Esophagus squamous epithelium (tissue), 5 donors: ENCODE measurements at places on chromosomes 7 and 10.

GRCh38 chr7:113504691-113505090, 386.3 kb upstream of the SMIM30 start:
- no peak for DNase-seq

DNA sequence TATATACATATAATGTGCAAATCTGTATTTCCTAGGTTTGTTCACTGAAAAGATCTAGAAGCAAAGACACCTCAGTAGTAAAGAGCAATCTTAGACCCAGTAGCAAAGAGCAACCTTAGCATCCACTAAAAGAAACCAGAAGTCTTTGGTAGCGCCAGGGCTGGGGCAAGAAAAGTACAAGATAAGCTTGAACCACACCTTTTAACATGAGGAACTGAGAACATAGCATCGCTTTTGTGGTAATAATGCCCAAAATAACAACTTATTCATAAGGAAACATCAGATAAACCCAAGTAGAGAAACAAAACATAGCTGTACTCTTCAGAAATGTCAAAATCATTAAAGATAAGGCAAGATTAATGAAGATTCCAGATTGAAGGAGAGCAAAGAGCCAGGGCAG, 173.4 kb downstream of the IMMP2L start:
- no peak for DNase-seq

GRCh38 chr10:73497623-73498022, 1.8 kb upstream of the PPP3CB start:
- DNase-seq = no peak

DNA sequence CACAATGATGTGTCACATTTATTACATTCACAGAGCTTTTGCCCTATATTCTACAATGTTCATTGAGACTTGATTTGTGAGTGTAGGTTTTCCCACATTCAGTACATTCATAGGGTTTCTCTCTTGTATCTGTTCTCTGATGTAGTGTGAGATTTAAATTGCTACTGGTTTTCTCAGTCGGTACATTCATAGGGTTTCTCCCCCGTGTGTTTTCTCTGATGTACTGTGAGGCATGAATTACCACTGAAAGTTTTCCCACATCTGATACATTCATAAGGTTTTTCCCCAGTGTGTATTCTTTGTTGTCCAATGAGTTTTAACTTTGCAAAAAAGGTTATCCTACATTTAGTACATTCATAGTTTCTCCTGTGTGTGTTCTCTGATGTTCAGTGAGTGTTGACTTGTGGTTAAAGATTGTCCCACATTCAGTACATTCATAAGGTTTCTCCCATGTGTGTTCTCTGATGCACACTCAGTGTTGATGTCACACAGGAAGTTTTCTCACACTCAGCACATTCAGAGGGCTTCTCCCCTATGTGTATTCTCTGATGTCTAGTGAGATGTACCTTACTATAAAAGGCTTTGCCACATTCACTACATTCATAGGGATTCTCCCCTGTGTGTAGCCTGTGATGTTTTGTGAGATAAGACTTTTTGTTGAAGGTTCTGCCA, 63.0 kb downstream of the ZNF248 start:
- no peak for DNase-seq

DNA sequence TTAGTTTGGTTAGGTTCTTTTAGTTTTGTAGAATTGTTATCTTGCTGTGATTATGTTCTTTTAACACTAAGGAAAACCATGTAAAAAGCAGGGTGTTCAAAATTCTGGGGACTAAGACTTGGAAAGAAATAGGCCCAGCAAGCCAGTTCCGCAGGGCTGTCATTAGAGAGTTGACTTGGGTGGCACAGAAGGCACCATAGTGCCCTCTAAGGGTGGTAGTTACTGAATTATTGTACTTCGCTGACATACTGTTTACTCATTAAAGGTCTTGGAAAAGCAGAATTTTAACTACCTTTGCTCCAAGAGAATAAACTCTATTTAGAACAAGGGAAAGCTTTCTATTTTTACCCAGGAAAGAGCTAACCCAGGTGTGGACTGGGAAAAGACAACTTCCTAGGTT, 86.5 kb downstream of the OTUD1 start:
- no peak for DNase-seq

DNA sequence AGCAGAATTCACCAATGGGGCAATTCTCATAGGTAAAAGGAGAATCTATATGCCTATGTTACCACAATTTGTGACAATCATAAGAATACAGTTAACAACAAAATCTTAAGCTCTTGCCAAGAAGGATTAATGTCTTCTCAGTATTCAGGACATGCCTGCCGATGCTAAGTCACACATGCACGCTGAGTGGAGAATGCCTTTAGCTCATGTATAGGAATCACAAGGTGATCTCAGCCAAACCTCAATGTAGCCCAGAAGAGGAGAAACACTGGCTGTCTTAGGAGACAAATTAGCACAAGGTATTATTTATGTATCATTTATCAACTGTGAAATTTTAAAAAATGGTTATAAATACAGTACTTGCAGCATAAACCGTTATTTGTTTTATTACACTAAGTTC, 2.7 kb downstream of the HTR7 start:
- DNase-seq = no peak

DNA sequence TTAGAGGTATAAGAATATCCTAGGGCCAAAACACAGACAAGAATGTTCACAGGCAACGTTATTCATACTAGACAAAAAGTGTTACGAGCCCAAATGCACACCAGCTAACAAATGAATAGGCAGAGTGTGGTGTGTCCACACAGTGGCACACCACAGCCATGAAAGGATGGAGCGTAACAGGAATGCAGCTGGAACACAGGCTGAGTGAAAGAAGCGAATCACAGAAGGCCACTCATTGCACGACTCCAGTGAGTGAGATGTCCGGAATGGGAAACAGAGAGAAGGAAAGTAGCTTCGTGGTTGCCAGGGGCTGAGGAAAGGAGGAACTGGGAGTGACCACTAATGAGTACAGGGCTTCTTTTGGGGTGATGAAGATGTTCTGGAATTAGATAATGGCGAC, 198.8 kb downstream of the TNS3 start:
- no peak for DNase-seq

GRCh38 chr10:110009736-110010475, 2.1 kb downstream of the ADD3 start:
- no peak for DNase-seq

- no peak for DNase-seq
Measured at GRCh38 chr10:36711361-36711760, 414.0 kb upstream of the ANKRD30A start.

GRCh38 chr7:65475040-65475726, 101.5 kb downstream of the ZNF92 start:
- DNase-seq = no peak

DNA sequence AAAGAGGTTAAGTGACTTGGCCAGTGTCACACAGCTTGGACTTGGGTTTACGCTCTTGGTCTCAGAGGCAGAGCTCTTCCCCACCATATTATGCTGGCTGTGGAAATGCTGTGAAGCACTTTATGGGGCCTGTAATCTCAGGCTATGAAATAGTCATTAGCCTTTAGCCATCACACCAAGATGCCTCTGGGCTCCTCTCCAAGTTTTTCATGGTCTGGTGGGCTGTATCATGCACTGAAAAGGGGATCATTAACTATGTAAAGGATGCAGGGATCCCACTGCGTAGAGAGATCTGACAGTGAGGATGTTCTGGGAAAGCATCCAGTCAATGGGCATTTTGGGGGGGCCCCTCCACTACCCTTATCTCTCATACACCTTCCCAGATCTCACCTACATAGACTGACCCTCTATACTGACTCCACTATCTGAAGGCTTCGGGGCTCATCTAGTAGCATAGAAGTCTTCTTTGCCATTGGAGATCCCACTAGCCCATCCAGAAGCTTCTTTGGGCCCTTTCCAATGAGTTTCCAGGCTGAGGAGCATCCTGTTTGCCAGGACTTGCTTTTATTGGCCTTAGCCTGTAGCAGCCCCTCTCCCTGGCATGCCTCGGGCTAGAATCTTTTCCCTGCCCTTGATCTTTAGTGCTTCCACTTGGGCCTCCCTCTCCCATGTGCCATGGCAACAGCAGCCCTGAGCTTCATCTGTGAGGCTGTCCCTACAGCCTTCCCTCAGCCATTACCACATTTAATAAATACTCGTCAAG, 19.6 kb downstream of the FRMPD2 start:
- DNase-seq = no peak
